ENCODE measurements at places on chromosomes 5 and 9.

DNA sequence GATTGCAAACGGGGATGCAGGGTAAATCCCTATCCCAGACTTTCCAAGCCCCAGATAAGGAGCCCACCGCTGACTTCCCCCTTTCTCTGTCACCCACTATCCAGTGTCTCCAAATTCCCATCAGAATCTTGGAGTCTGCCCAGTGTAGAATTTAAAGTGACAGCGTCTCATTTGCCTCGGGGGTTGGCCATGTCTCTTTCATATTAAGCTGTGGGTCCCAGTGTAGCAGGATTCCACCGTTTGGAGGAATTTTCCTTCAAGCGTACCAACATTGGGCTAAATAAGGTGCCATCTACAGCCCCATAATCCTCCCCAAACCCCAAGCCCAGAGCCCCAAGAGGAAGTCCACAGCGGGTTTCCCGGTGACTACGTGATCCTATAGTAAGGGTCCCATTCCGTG, 1.1 kb downstream of the BRINP1 start:
- DNase-seq: no peak

DNA sequence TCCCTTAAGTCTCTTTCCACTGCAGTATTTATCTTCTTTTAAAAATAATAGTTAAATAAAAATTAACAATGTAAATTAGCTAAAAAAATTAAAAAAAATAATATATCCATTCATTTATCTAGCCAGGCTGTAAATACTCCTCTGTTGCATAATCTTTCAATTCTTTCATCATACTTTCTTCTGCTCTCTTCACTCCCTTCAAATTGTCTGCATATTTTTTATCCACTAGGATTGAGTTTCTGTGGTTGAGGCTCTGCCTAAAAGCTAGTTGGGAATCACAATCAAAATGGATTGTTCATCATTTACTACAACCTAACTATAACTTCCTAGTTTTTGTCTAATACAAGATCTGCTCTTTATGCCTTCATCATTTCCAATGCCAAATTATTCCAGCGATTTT, 182.2 kb downstream of the PDE4D start:
- no peak for DNase-seq

DNA sequence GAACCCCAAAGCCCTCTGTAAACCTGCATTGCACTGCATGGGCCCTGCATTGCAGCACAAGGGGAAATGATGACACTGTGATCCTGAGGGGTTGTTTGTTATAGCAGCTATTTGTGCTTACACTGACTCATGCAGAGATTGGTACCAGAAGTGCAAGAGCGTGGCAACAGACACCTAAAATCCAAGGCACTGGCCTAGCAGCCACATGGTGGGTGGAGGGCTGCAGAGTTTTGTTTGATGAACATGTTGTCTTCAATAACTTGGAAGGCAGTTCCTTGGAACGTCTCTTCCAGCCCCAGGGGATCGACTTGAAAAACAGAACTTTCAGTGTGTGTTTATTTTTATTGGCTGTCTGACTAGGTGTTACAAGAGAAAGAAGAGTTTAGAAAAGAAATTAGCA, 14.5 kb downstream of the FCN2 start:
- DNase-seq: no peak

DNA sequence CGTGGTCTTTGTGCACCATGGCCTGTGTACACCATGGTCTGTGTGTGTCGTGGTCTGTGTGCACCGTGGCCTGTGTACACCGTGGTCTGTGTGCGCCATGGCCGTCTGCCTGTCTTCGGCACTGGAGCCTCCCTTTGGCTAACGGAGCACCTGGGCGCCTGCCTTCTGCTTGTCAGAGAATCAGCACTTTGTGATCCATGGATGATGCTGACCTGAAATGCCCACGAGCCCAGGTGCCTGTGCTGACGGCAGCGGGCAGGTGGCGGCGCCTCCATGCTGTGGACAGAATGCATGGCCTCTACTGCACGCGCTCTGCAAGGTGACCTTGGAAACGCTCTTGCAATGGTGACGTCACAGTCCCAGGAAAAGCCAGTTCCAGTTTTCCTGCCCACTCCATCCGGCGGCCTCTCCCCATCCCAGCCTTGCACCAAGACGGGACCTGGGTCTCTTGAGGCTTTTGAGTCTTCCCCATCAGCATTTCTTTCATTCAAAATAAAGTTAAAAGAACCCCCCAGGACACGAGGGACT, 14.6 kb downstream of the LCN9 start:
- no peak for DNase-seq

DNA sequence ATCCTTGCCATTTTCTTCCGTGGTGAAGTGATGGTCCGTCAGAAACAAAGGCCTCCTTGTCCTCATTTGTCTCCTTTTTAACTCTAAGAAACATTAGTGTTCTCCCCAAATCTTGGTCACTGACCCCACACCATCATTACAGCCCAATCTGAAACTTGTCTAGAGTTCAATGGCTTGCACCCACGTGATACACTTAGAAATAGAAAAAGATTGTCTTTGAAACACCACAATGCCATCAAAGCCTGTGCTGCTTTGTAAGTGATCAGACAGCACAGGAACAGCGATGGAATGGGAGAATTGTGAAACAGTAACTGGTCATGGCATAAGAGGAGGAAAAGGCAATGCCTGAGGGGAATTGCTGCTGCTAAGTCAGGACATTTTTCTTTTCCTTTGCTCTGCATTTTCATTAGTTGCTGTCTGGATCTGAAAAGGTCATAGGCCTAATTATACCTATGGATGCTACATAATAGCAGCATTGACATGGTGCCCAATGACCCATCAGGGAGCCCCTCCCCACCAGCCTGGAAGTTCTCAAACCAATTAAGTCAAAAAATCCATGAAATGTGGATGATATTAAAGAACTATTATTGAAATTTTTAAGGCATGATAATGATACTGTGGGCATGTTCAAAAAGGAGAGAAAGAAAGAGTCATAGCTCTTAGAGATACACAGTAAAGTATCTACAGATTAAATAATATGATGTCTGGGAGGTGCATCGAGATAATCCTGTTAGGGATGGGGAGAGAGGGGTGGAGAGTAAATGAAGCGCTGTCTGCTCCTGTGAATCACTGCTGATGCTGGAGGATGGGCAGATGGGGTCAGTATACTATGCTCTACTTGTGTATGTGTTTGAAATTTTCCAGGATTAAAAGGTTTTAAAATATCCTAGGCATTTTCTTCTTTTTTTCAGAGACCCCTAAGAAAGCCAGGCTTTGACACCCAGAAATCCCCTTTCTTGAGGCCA, 83.6 kb downstream of the ENC1 start:
- DNase-seq: no peak

DNA sequence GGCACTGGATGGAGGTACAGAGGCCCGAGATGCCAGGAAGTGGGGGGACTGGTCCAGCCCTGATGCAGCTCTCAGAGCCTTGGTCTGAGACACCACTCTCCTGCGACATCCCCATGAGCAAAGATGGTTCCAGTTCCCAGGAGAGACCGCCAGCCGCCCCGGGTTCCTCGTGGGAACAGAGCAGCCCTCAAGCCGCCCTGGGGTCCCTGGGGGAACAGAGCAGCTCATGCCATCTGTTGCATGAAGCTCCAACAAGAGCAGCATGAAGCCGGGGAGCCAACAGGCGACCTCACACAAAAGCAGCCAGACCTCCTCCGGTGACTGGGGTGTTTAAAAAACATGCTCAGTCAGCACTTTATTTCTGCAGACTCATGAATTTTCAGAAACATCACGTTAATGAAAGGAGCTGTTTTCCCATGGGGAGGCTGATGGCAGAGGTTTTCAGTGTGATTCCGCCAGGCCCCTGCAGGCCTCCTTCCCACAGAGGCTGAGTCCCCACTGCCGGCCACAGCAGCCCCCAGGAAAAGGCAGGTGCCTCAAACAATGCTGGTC, 6.2 kb downstream of the SLC6A18 start:
- DNase-seq: no peak

GRCh38 chr9:72843520-72844439, 109.1 kb downstream of the ALDH1A1 start:
- DNase-seq: no peak

GRCh38 chr9:92980085-92980745, 32.9 kb downstream of the FGD3 start:
- no peak for DNase-seq

GRCh38 chr9:17018540-17019196, 116.2 kb upstream of the CNTLN start:
- no peak for DNase-seq

DNA sequence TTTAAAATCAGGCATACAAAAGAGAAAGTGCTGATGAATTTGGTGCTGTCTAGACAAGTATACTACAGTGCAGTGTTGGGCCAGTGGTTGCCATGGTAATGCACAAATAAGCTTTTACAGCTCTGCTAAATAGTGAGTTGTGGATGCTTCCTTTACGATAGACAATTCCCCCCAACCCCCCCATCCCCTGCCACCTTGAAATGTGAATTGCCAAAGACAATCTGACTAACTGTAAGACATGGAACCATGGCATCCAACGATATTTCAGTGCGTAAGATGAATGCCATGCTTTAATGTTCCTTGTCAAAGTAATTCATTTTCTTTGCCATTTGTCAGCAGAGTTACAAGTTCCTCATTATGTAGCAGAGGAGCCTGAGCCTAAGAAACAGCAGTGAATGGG, 91.5 kb upstream of the NREP start:
- DNase-seq: no peak

DNA sequence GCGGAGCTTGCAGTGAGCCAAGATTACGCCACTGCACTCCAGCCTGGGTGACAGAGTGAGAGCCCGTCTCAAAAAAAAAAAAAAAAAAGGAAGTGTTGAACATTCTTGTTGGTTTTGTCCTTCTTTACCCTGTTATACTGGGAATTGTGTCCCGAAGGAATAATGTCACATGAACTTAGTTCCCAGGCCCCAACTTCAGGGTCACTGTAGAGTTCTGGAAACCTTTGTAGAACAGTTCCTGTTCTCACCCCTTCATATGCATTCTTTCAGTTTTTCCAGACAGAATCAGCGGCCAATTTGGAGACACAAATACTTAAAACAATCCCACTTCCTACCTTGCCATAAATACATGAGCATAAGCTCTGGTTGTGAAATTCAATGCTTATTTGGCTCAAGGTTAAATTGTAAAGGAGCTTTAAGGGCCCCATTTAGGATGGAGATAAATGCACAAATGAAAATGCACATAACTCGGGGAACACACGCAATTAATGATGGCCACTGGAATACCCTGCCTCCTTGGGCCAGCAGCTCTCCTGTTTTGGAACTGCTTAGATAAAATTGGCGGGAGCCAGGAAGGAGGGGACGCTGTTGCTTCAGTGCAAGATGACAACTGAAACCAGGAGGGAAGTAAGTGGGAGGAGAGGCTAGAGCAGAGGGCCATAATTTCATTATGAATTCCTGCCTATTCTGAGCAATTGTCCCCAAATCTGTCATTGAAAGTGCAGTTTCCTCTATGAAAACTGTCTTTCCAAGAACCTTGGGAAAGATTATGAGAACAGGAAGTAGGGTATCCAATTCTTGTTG, 153.7 kb downstream of the FGF1 start:
- no peak for DNase-seq

DNA sequence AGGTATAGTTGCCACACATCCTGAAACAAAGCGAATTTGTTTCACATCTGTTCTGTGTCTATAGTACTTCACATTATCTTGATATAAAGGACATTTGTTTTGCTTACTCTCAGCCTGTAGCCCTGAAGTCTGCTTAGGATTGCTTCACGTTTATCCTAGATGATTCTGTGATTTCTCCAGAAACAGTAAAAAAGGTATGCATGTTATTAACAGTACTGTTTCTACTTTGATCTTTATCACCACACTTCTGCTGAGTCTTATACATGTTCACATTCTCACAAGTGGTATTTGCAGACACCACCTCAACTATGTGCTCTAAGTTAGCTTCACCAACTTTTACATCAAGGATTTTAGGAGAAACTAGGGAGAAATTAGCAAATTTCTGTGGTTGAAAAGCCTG, 47.4 kb upstream of the ADAMTS19 start:
- no peak for DNase-seq

- DNase-seq: peak; percentile 9
These were observed 536 bp downstream of the PCDHAC1 start for GRCh38 chr5:140926443-140927227.

DNA sequence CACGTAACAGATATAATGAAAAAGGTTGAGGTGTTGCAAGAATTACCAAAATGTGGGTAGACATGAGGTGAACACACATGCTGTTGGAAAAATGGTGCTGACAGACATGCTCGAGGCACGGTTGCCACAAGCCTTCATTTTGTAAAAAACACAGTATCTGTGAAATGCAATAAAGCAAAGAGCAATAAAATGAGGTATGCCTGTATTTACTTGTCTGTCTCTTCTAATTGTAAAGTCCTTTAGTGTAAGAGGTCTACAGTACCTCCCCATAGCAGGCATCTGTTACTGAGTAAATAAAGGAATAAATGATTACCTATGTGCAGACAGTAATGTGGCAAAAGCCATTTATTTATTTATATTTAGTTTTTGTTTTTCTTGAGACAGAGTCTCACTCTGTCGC, 3.0 kb upstream of the CAST start:
- no peak for DNase-seq

- no peak for DNase-seq
These were observed 292.6 kb downstream of the ZSWIM6 start for GRCh38 chr5:61624553-61625136.

GRCh38 chr5:172143875-172144274, 44.1 kb downstream of the STK10 start:
- DNase-seq: no peak

- DNase-seq: peak; percentile 31
These were observed 77.4 kb upstream of the DMRT1 start for GRCh38 chr9:764105-764524.

DNA sequence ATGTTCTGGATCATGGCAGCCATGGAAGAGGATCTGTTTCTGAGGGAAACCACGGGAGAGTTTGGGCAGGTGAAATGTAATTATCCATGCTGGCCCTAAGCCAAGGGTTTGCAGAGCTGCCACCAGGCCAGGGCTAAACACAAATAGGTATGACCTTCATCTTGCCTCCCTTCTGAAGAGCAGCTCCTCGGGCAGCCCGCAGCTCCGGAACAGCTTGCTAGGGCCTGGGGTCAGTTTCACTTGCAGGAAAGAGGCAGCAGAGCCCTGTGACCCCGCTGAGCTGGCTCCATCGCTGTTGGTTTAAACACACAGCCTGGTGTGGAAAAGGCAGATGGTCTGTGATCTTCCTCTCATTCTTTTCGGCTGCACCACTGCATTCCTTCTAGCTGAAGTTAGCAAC, 141.4 kb downstream of the TMEM38B start:
- DNase-seq: no peak

GRCh38 chr5:23269981-23270380, 237.4 kb upstream of the PRDM9 start:
- no peak for DNase-seq
